Stimulated activated CD8-positive, alpha-beta memory T cell treated with anti-CD3 and anti-CD28 coated beads, Interleukin-4, amount 100 ng/mL, for 1 hour (primary cell): ENCODE measurements at places on chromosomes 4 and X.

DNA sequence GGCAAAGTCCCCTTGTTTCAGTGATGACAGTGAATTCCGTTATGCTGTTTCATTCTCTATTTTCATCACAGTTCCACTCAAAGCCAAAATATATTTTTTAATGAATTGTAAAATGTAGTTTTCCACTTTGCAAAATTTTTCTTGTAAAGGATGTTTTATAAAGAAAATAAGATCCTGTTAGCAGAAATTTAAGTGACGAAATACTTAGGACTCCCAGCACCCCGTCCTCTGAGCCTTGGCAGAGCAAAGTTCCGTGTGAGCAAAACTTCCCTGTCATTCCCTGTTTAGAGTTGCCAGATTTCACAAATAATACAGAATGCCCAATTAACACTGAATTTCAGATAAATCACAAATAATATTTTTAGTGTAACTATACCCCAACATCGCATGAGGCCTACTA is 81.0 kb upstream of the RBPJ start:
- no peak for DNase-seq

GRCh38 chrX:34972206-34972605 is 29.6 kb downstream of the FAM47B start:
- DNase-seq, result no peak

GRCh38 chr4:148312956-148313490 is 129.2 kb downstream of the NR3C2 start:
- DNase-seq, result no peak

GRCh38 chrX:12973561-12974304 is 1.2 kb upstream of the TMSB4X start:
- no peak for DNase-seq

- DNase-seq, result no peak
These were observed 38.0 kb downstream of the PTTG2 start for GRCh38 chr4:37998226-37998625.

DNA sequence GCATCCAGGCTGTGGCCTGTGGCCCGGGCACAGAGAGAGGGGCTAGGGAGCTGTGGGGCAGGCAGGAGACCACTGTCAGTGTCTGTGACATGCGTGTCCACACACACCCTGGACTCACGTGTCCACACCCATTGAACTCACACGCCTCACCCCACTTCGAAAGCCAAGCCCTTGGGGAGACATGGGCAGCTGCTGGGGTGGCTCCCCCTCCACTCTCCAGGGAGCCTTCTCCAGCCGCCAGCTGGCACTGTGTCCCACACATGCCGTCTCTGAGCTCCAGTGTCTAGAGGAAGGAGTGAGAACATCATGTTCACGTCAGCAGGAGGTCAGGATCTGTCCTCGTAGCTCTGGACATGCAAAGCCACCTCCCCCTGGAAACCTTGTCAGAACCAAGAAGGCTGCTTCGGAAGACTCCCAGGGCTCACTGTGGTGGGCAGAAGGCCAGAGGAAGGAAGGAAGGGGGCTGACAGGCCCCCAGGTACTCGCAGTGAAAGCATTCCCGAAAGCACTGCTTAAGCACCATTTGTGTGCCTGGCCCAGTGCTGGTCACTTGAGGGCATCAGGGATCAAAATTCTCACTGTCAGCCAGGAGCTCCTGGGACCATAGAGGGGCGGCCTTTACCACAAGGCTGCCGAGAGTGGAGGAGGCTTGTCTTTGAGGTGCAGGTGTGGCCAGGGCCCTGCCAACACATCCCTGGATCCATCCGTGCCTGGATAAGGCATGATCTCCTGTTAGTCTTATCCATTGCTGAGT is 61.4 kb downstream of the HTRA3 start:
- no peak for DNase-seq

- DNase-seq, result no peak
These were observed 35.6 kb downstream of the SLITRK2 start for GRCh38 chrX:145853181-145853580.

DNA sequence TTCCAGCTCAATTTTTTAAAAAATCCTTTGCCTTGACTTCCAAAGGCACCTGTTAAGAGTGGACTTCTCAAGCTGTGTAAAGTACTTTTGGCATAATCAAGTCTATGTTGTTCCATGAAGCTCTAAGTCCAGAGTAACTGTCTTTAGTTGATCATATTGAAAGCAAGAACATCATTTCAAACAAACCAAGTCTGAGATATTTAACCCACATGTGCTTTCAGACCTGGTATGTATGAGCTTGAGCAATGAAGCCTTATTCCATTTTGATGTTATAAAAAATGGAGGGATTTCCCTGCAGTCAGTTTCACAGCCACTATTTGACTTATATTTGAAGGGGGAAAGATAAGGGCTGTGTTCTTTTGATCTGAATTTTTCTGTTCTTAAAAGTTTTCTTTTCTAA is 23.7 kb upstream of the EOLA2 start:
- DNase-seq, result no peak

GRCh38 chrX:1466971-1467561 is 14.4 kb upstream of the ASMTL start:
- DNase-seq, result no peak

DNA sequence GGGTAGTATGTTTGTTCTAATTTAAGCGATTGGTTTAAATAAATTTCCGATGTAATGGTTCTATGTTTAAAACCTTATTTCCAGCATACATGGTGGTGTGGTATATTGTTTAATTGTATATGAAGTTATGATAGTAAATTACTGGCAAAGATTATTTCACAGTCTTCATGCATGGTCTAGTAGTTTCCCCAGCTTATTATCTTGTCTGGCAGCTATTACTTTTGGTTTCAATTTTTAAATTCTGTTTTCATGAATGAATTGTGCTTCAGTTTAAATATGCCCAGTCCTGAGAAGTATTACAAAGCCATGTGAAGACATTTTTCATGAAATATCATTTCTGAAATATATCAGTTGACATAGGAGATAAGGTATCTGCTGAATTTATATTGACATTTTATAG is 6.3 kb downstream of the ALG13 start:
- DNase-seq, result no peak

DNA sequence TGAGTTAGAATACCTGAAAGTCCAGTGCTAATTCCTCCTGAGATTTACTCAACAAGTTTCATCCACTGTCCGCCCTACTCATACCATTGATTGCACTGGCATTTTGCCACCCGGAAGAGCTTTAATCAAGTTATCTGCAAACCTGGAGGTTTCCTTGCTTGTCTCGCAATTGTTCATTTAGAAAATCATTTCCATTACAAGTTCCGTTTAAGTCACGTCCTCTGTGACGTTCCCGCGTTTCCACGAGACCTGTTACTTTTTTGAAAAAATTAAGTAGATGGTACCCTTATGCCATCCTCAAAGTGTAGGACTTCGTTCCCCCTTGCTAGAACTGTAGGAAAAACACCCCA is 761 bp upstream of the FRYL start:
- DNase-seq, result peak; percentile 4

GRCh38 chrX:5536261-5536660 is 692.4 kb downstream of the NLGN4X start:
- DNase-seq, result no peak

DNA sequence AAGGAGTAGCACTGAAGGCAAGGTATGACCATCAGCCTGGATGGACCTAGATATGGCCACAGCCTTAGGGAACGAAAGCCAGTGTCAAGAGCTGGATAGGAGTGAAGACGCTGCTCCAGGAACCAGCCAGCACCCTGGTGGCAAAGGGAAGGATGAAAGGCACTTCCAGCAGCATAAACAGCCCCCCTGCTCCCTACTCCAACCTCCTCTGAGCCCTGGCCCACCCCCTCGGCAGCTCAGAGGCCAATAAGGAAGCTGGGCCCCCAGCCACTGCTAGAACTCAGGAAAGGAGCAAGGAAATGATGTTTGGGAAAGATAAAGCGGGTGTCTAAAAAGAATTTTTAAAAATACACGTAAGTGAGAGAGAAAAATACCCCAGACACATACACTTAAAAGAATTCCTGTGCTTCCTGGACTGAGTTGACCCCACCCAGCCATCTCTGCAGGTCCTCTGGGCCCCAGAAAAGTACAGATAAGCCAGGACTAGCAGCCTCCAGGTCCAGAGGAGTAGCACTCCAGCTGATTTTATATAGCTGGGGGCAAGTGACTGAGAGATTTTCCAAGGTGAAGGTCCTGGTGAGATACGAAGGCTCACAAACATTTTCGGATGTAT is 170.4 kb downstream of the SHROOM4 start:
- no peak for DNase-seq
